Adipocyte (in vitro differentiated cells): ENCODE measurements at places on chromosomes 2 and 18.
A peak's percentile ranks its signal among the peaks of the same experiment; 100 is the strongest.

- DNase-seq, result peak; percentile 67
Observed at GRCh38 chr2:8534729-8535468, 147.0 kb upstream of the ID2 start.

GRCh38 chr2:48717846-48718245, 37.7 kb downstream of the LHCGR start:
- peak; percentile 59 for DNase-seq

DNA sequence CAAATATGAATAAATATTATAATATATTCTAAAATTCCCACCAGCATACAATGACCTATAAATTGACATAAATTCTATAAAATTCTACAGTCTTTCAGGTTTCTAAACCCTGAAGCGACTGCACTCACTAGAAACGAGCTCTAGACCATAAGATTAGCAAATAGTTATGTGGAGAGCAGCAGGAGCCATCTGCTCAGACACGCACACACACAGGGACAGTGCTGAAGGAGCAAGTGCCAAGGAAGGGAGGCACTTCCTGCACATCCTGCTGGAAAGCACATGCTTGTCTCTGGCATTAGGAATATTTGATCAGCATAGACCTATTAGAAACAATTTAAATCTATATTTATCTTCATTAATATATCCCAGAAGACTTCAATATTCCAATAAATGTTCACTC, 713.9 kb upstream of the CDH2 start:
- no peak for DNase-seq

GRCh38 chr2:176088937-176089842, 3.3 kb upstream of the HOXD13 start:
- DNase-seq, result no peak

DNA sequence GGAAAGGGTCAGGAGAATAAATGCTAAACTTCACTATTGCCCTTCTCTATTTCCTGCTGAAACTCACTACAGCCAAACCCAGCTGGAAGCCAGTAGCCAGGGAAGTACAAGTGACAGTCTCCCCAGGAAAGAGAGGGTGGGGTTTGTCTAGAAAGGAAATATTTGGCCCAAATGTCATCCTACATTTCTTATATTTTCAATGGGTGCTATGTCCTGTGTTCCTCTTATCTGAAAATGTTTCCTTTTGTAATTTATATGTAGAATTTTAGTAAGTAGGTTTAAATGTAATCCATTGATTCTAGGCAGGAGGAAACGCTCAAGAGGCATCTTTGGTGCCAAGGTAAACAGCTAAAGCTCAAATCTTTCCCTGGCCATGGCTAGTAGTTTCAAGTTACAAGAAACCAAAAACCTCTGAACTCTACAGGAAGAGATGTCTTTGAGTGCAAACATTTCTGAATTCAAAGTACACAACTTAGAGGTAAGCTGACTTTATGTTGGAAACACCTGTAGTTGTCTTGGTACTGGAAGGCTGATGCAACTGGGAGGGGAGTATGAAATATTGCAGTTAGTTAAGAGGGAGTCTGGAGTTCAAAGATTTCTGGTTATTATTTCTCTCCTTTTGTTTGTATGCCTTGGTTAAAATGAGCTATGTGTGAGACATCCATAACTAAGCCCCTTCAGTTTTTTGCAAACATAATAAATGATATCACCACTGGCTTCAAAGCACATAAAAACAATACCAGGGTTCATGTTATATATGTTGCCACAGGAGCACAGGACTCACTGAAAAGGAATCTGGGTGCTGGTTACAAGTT, 356.1 kb upstream of the ZC3H15 start:
- DNase-seq, result peak; percentile 70

GRCh38 chr18:60162388-60162787, 210.2 kb downstream of the MC4R start:
- DNase-seq, result no peak

- DNase-seq, result no peak
Observed at GRCh38 chr2:18924386-18924785, 335.0 kb upstream of the NT5C1B start.

DNA sequence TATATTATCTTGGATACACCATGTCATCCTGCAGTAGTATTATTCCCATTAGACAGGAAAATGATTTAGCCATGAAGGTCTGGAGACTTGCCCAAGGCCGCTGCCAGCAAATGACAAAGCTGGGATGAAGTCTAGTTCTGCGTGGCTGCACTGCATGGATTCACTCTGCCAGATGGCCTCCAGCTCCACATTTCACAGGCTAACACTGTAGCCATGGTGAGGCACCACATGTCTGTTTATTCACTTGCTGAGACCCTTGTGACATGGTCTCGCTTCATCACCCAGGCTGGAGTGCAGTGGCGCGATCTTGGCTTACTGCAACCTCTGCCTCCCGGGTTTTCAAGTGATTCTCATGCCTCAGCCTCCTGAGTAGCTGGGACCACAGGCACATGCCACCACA, 31.5 kb upstream of the SCG2 start:
- DNase-seq, result no peak
